ENCODE measurements at places on chromosomes 7 and 10.

DNA sequence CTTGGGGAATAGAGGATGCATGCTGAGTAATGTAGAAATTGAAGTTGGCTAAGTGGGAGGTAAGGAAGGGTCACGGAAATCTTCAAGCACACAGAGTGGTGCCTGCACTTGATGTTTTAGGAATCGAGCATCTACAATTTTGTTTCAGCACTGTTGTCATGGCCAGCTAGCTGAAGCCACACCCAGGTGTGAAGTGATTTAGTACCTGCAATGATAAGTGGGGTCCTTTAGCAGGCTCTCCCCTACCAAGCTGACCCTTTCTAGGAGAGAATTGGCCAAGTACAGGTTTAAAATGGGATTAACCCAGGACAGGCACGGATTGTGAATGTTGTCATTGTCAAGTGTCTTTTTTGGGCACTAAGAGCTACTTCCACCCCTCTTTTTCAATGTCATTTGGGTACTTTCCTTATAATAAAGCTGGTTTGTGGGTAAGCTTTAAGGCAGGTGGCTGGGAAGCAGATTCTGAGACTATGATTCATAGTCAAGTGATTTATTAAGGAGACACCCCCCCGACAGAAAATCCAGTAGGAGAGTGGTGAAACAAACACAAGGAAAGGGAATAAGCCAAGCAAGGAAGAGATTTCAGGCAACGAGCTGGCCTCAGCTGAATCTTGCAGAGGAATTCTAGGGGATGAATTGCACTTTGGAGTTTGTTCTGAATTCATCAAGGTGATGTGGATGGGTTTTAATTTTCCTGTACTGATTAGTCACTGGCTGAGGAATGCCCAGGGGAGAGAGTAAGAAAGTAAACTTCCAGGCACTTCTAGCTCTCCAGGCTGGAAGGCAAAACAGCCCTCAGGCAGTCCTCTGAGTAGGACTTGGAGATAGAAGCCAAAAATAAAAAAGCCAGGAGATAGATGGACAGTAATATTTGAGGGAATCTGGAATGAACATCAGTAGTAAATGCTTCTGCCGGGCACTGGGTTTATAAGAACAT, 1128.4 kb downstream of the SORCS3 start:
- DNase-seq, result no peak

DNA sequence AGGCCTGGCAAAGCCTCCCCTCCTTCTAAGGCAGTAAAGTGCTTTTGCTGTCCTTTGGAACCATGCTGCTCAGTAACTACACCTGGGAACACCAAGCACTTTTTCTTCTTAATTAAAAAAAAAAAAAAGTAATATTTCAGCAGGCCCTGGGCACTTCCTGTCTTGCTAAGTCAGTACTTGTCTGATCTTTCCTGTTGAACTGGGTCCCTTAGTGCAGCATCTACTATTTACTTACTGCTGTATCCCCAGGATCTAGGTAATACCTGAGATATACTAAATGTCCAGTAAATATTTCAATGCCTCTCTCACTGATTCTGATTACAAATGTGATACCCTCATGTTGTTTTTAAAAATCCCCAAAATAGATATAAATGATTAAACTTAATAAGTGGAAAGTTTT, 77.4 kb downstream of the PPP1R3C start:
- DNase-seq, result no peak

DNA sequence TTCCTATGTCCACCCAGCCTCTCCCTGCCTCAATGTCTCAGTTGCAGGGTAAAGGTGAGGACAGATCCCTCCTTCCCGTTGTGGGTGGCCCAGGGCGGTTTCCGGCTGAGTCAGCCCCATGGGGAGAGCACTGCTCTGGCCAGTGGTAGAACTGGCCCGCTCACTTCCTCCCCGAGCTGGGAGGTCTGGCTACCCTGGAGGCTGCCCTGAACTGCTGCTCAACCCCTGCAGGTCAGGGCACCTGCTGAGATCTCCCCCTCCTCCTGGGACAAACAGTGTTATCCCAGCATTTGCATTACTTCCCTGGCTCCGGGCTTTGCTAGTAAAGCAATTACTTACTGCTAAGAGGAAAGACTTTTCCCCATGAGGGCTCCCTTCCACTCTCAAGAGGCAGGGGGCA, 21.4 kb upstream of the IMPDH1 start:
- no peak for DNase-seq

GRCh38 chr7:149887311-149887710, 13.5 kb downstream of the ATP6V0E2 start:
- DNase-seq, result no peak
